T-helper 9 cell (primary cell): ENCODE measurements at places on chromosomes 7 and 10.

DNA sequence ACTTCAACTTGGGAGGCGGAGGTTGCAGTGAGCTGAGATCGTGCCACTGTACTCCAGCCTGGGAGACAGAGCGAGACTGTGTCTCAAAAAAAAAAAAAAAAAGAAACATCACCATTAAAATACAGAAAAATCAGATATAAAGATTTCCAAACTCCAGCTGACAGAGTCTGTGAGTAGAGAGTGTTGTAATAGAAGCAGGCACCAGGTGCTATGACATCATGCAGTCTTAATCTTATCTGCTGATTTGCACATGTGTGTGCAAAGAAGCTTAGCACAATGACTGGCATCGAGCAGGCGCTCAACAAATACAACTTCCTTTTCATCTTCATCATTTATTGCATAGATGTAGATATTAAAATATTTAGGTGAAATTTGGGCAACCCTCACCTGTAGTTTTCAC is 92.2 kb downstream of the PRKCQ start:
- no peak for DNase-seq

GRCh38 chr10:58241346-58241745 is 26.3 kb downstream of the IPMK start:
- no peak for DNase-seq

DNA sequence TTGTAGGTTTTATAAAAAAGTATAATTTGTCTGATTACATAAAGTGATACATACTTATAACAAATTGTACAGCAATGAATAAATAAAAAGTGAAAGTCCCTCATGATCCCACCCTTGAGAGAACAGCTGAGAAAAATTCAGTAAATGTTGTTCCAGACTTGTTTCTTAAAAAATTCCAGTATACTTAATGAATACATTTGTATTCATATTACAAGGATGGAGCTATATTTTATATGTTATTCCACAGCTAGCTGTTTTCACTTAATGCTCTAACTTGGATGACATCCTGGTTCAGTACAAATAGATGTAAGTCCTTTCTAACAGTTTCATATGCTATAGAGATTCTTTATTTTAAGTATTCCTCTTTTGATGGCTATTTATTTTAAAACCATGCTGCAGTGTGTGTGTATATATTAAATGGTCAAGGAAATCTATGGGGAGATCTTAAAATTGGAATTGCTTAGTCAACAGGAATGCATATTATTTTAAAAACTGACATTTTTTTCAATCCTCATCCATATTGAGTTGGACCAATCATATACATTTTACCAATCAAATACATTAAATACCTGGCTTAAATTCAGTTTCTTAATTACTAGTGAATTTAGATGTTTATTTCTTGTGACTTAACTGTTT is 8.9 kb downstream of the STAMBPL1 start:
- no peak for DNase-seq

DNA sequence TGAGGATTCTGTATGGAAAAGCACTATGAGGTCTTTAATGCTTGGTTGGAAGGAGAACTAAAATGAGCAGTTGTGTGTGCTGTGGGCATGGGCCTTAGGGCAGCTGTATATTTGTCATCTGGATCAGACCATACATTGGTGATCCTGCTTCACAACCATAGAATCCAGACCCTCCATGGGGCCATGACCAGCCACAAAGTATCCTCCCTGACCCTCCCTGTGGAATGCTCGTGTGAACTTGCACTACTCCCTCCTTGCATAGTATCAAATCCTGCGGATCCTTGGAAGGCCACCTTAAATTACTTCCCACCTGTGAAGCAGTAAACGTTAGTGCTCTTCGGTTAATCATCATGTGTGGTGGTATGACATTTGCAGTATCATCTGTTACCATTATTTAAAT is 67.1 kb downstream of the BMPR1A start:
- DNase-seq = no peak

GRCh38 chr10:124177180-124177518 is 83.8 kb upstream of the CHST15 start:
- no peak for DNase-seq

DNA sequence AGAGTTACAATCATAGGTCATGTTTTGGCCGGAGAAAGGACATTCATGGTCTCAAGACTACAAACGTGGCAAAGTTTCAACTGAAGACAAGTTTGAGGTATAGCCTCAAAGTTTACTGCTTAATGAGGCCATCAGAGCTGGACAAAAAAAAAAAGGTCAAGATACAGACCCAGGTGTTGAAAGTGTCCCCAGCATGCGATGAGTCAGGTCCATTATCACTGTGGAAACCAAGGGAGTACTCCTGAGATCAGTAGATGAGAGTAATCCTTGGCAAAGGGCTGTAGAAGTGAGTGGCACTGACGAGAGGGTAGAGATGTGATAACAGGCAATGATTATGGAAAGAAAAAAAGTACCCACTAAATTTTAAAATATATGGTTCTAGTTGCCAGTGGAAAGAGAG is 80.1 kb upstream of the LRRN3 start:
- DNase-seq = no peak

- DNase-seq = no peak
Observed at GRCh38 chr10:4984971-4985594, 18.6 kb downstream of the AKR1C2 start.

DNA sequence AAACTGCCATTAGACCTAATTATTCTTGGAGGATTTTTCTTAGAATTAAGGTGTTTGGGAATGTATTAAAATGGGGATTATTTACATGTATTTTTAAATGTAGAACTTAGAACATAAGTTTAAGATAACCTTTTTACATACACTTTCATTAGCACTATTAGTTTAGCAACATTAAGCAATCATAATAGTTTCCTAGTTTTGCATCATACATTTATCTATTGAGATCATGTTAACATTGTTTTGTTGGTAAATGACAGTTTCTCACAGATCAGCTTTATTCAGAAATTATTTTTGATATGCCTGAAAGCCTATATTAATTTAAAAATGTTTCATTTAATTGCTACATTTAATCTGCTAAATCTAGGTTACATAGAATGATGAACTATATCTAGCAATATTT is 189.7 kb upstream of the PPP1R3A start:
- DNase-seq = no peak
